Activated naive CD8-positive, alpha-beta T cell treated with anti-CD3 and anti-CD28 coated beads for 36 hours (primary cell): ENCODE measurements at places on chromosomes 12 and 14. TPM values are rescaled to one million over a fixed set of nuclear protein-coding genes. Genes with fewer than 3 reads are reported as not detected.
A peak's percentile ranks its signal among the peaks of the same experiment; 100 is the strongest.

DNA sequence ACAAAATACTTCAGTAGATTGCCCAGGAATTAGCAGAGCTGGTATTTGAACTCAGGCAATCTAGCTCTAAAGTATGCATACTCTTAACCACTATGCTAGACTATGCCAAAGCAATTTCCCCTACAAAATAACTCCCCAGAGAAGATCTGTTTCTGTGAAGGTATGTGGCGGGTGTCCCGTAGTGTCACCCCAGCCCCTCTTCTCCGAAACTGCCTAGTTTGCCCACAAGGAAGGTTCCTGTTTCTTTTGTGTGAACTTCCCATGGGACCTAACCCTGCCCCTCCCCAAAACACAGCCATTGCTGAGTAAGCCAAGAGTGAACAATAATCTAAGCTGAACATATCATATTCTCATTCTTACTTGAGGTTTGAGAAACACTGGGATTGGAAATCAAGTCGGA lies 15.5 kb upstream of the RAP1B start:
- no peak for DNase-seq

DNA sequence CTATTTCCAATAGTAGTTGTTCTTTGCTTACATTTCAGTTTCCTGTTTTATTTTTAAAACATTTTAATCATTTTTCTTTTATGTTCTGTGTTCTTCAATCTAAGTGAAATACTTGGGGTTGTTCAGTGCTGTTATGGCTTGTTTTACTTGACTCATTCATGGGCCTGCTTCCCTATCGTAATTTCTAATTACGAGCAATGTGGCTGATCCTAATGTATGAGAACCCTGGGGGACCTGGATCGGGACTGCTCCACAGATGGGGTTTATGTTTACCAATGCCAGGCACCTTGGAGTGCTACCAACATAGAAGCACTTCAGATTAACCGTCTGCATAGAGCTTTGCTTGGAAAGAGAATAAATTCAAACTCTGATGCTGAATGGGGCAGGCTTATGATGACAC lies 29.8 kb downstream of the TECPR2 start:
- no peak for DNase-seq

GRCh38 chr12:62215506-62215905 lies 44.7 kb upstream of the USP15 start:
- DNase-seq, result no peak

DNA sequence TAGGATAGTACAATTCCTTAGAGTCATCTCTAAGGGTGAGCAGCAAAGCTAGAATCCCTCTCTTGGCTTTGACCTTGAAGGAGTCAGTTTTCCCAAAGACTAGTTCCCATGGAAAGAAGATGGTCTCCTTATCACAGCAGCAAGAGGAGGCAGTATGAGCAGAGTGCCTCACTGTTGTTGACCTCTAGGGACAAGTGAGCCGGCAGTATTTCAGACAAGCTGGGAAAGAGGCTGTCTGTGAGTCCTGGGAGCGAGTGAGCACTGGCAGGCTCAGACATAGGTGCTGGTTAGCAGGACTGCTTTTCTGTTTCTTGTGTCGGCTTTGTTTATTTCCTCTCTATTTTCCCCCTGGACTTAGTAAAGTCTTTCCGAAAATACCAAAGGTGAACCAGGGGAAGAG lies 60.7 kb downstream of the NTF3 start:
- no peak for DNase-seq

RASAL1 gene
- 1.3 TPM for total RNA-seq

DNA sequence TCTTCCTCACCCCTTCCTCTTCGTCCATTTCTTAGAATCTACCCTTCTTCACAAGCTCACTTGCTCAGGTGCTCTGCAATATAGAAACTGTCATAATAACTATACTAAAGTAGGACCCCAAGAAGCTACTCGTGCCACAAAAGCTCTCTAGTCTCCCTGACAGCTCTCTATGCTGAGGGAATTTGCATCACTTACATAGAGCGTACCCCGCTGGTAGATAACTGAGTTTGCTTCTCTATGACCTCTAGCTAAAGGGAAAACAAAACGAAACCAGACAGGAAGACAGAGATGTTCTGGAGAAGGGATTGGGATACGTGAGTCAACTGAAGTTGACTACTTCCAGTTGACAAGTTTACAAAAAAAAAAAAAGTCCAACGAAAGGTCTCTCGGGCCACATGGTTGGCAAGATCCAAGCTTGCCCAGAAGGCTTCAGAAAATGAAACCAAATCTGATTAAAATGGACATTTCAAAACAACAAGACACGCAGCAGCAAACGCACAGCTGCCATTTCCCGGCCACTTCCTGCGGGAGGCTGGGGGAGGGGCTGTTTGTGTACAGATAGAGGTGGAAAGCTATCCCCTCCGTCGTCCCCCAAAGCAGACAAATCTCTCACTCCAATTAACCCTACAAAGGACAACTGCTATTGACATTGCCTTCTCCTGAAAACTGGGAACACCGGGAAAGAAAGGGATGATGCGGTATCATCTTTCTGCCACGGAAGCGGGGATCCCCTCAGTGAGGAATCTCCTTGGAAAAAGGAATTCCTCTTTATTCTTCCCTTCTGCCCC lies 1.3 kb downstream of the BAZ2A start:
- peak; percentile 69 for DNase-seq

DNA sequence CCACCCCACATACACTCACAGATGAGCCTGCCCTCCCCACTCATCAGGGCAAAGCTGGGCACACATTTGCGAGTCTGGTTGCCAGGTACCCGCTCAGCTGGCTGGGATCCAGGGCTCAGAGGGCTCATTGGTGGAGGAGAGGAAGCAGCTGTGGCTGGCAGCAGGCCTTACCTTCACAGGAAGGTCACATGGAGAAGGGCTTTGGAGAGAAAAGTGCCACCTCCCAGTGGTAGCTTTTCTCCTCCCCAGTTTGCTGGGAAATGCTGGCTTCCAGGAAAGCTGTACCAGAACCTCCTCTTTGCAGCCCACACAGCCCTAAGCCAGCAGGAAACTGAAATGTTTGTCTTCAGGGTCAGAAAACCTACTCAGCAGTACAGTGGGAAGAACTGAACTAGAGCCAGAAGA lies 55.6 kb downstream of the LGMN start:
- no peak for DNase-seq

DNA sequence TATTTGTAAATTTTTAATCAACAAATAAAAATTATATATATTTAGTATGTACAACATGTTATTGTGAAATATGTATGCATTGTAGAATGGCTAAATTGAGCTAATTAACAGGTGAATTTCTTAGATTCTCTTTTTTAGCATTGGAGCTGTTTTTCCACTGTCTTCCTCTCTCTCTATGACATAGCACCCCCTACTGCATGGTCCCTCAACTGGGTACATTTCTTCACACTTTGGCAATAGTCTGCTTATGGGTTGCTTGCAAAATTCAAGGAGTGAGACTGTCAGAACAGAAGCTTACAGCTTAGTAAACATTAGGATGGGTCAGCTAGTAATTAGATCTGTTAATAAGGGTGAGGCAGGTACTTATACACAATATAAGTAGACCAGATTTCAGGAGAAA lies 658.5 kb upstream of the MGAT4C start:
- no peak for DNase-seq

POLR3B gene
- total RNA-seq, result 14.2 TPM

- no peak for DNase-seq
These were observed 50.8 kb upstream of the KCNA5 start for GRCh38 chr12:4992871-4993270.

GRCh38 chr12:106490264-106490663 lies 92.5 kb upstream of the RFX4 start:
- DNase-seq, result no peak

DNA sequence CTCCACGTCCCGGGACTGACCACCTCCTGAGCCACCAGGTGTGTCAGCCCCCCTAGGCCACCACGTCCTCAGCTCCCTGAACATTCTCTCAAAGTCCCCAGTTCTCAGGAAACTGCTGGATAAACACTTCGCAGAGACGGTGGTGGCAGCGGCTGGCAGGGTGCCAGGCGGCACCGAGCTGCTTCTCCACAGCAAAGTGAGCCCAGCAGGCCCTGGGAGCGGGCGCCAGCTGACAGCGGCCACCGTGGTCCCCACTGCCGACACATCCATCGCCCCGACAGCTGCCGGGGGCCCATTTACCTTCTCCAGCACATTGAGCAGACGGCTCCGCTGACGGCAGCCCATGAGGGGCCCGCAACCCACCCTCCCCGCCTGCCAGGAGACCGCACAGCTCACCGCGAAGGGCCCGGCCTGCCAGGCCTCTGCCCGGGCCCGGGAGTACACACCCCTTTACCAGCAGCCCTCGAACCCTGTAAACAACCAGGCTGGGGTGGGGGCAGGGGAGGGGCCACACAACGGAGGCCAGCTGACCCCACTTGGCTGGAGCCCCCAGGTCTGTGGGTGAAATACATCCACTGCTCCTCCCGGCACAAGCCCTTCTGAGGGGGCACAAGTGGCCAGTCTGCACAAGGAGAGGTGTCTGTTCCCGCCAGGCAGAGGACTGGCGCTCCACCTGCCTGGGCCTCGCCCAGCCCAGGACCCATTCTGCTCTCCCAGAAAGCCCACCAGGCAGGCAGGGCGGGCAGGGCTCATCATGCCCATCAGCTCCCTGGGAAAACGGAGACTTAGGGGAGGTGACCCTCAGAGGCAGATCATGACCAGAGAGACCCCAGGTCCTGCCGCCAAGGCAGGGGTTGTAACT lies 10.5 kb downstream of the AKT1 start:
- DNase-seq, result no peak

DNA sequence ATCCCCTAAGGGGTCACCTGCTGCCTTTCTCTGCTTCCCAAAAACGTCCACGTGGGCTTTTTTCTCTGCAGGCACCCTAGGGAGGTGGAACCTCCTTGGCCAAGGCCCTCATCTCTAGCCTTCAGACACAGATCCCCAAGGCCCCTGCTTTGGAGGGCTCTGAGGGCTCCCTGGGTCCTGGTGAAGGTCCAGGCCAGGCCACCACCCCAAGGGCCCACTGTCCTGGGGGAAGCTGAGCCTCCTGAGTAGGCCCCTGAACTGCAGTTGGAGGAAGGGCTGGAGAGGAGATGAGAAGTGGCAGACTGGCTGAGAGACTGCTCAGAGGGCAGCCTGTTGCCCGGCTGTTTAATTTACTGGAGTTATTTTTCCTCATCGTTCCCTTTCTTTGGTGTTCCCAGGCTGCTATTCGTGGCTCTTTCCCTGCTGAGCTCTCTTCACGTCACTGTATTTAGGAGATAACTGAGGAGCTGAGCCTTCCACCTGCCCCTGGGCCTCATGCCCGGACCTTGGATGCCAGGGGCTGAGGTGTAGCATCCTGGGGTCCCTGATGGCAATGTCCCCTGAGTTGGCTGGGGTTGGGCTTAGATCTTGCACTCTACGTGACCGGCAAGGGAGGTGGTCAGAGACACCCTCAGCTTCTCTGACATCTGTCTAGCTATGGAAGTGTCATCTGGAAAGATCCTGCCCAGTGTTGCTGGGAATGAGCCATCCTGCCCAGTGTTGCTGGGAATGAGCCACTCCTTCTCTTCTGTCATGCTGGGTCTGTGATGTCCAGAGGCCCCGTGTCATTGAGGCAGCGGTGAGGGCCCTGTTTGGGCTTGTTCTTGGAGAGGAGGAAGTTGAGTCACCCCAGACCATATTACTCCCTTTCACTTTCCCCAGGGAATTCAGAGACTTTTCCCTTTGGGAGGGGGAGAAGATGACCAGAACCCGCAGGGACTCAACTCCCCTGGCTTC lies 139.8 kb downstream of the TSPAN9 start:
- DNase-seq, result no peak

DNA sequence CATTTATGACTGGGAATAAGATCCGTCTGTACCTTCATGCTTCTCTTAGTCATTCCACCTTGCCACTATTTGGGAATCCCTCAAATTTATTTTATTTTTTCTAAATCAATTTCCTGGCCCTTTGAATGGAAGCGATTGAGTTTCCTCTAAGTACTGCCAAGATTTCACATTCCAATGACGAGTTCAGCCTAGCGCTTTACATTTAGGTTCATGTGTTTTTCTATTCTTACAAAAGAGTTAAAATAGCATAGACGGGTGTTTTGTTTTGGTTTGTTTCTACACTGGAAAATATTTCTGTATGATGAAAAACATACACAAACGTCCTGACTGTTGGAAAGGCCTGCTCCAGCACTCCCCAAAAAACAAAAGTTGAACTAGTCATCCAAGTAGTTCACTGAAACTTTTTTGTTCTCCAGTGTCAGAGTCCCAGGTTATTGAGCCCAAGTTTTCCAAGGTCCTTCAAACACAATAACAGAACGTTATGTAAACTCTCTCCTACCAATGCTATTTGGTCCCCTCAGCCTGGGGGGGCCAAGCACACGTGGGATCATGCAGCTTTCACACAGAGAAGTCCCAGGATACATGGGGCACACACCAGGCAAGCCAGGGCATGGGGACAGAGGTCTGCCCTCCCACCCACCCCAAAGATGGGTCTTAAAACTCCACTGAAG lies 74.8 kb upstream of the FOXN3 start:
- no peak for DNase-seq

DNA sequence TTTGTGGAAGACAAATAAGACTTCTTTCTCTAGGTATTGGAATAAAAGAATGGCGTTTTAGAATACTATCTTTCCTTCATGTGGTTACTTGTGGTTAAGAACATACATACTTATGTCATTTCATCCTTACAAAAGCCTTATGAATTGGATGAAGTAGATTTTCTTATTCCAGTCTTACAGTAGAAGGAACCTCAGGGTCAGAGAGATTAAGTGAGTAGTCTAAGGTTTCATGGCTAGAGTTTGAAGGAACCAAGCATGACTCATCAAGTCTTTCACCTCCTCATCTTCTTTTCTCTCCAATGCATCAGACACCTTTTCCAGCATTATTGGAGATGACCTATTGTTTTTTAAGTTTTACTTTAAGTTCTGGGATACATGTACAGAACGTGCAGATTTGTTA lies 92.9 kb upstream of the NEDD1 start:
- DNase-seq, result no peak

SALL2 gene
- 4.4 TPM for total RNA-seq

- no peak for DNase-seq
These were observed 114.1 kb upstream of the E2F7 start for GRCh38 chr12:77179515-77179914.

DNA sequence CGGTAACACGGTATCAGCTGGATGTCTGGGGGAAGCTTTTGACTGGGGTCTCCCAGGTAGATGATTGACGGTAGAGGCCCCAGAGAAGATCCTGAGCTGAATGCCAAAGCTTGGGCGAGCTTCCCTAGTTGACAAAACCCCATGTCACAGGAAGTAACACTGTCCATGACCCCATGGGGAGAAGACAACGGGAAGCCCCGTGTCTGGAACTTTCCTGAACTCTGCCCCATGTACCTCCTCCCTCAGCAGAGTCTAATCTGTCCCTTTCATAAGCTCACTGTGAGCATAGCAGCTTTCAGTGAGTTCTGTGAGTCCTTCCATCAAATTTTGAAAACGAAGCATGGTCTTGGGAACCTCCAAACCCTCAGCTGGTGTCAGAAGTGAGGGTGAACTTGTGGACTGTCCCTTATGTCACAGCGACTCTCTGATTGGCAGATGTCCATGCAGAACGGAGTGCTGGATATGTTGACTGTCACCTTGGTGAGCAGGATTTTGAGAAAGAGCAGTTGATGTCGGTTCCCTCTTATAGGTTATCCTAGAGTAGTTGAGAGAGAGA lies 29.7 kb upstream of the BEGAIN start:
- DNase-seq, result no peak

GRCh38 chr14:20614038-20614840 lies 23.1 kb upstream of the RNASE12 start:
- DNase-seq, result no peak
